Activated T-cell treated with anti-CD3 and anti-CD28 coated beads for 48 hours (primary cell): ENCODE measurements at places on chromosomes 4 and X.

- DNase-seq: no peak
Observed at GRCh38 chrX:118669435-118669834, 58.0 kb upstream of the IL13RA1 start.

- DNase-seq: no peak
Observed at GRCh38 chrX:18026166-18026565, 165.1 kb upstream of the RAI2 start.

GRCh38 chrX:39985071-39985470 is 112.7 kb downstream of the BCOR start:
- DNase-seq: no peak

GRCh38 chrX:120664081-120664480 is 34.2 kb upstream of the C1GALT1C1 start:
- DNase-seq: no peak

- no peak for DNase-seq
Observed at GRCh38 chr4:105946771-105947170, 51.5 kb downstream of the NPNT start.

DNA sequence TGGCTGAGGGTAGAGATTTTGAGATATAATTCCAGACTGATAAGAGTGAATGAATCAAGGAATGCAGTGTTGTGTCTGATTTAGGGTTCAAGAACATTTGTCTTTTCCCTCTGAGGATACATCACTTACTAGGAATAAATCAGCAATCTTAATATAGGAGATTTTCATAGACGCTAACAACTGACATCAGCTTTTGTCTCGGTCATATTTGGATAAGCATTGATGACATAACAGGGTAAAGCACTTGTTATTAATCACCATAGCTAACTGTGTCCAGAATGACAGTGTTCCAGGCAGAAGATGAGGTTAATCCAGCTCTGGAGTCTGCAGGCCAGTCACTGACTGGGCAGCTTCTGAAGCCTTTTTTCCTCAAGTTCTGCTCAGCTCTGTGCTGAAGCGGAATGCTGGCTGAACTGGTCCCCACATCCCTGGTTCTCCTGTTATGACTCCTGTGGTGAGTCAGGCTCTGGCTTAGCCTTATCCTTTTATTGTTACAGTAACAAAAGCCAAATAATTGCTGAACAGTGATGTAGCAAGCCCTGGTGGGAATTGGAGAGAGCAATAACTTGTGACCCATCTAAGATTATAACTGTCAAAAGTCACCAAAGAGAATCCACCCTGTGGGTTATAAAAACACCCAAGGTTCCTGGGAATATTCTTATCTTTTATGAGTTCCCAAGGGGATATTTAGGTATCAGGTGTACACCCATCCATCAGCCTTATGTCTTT is 41.8 kb downstream of the FNIP2 start:
- no peak for DNase-seq

- DNase-seq: no peak
Observed at GRCh38 chr4:29680644-29681043, 1039.5 kb upstream of the PCDH7 start.

DNA sequence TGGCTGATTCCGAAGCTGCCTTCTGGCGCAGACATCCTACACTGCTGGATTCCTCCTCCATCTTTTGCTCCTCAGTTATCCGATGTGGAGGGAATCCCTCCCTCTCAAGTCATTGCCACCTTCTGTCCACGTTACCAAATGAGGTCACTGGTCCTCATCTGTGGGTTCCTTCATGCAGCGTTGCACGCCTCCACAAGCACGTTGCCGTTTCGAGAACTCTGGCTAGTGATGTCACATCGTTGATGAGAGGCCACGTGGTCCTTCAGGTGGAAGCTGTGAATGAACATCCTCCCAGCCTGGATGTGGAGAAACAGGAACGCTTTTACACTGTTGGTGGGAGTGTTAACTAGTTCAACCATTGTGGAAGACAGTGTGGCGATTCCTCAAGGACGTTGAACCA is 323.2 kb downstream of the DHRSX start:
- DNase-seq: no peak
